ENCODE measurements at places on chromosomes 7 and 10. TPM values are rescaled to one million over a fixed set of nuclear protein-coding genes. Genes with fewer than 3 reads are reported as not detected.

DNA sequence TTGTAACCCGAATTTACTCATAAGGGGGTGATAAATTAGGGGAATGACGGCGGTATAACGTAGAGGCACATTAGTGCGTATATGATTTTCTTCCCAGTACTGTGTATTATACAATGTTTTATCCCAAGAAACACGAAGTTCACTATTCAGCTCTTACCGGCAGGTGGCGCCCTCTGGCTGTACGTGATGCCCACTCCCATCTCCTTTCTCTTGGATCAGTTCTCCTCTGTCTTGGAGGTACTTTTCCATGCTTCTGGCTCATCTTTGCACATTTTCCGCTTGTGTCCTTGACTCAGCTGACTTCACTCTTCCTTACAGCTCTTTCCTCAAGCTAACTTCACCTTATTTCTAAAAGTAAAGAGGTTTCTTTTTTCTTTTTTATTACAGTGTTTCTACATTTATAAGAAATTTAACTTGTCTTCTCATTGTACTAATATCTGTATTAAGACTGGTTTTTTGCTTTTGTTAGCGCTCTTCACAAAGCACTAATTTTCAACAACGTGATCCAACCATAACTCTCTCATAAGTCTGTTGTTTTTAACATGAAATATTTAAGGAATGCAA lies 21.3 kb downstream of the TMEM176B start:
- H3K4me3 ChIP-seq = no peak overlapping the region
- H3K27me3 ChIP-seq = peaks cover 11% of the 10 kb centered on the region
- H3K36me3 ChIP-seq = no peaks in the 10 kb centered on the region
- no peak overlapping the region for H3K27ac ChIP-seq
- H3K4me1 ChIP-seq = no peaks in the 10 kb centered on the region

The DLX5 gene
- total RNA-seq = not detected

The ABCC2 gene
- 0.57 TPM for total RNA-seq

The ABCB1 gene
- 0.82 TPM for total RNA-seq

The COG5 gene
- total RNA-seq = 23.8 TPM
